ENCODE measurements at places on chromosomes 13 and 19.

GRCh38 chr13:26476111-26476781 lies 81.2 kb upstream of the WASF3 start:
- no peak for DNase-seq

DNA sequence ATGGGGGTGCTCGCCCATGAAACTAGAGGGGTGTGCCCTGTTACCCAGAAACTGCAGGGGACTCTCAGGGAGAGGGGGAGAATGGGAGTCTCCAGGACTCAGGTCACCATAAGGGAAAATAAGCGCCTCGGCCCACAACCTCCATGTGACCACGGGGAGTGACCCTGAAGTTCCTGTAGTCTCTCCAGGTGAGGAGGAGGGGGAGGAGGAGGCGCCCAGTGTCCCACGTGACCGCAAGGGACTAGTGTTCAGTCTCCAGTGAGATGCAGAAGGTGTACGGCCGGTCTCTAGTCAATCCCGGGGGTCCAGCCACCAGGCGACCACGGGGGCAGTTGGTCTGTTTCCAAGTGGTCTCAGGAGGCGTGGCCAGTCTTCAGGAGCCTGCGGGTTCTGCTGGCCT lies 16.0 kb downstream of the TM6SF2 start:
- DNase-seq = no peak

DNA sequence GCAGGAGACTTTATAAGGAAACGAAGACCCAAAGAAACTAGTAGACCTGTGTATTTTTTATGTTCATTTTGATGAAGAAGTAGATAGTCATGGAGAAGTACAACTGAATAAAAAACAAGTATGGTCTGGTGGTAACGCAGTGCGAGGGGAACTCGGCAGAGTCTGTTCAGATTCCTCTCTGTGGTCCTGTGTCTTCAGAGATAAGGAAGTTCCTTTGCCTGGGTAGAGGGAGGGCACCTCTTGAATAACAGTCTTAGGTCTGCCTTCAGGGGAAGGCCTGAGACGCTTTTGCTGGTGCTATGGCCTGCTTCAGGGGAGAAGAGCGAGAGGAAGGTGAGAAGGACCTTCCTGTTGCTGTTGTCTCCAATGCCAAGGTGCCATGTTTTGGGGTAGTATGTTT lies 25.9 kb upstream of the SLC46A3 start:
- DNase-seq = no peak

DNA sequence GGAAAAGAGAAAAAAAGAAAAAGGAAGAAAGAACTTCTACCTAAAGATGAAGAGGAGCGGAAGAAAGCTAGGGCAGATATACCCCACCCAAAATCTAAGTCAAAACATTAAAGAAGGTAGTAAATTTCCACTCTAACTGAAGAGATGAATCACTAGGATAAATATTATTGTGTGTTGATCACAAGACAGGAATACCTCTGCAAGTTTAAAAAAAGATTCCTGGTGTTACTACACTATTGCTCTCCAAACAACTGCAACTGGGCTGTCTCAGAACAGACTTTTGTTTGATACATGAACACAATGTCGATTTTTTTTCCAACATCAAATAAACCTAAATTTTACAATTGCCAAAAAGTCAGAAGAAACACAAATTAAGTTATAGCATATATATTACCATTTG lies 6.8 kb downstream of the HSPH1 start:
- no peak for DNase-seq

- DNase-seq = no peak
Observed at GRCh38 chr13:74966814-74967424, 515.0 kb downstream of the TBC1D4 start.

DNA sequence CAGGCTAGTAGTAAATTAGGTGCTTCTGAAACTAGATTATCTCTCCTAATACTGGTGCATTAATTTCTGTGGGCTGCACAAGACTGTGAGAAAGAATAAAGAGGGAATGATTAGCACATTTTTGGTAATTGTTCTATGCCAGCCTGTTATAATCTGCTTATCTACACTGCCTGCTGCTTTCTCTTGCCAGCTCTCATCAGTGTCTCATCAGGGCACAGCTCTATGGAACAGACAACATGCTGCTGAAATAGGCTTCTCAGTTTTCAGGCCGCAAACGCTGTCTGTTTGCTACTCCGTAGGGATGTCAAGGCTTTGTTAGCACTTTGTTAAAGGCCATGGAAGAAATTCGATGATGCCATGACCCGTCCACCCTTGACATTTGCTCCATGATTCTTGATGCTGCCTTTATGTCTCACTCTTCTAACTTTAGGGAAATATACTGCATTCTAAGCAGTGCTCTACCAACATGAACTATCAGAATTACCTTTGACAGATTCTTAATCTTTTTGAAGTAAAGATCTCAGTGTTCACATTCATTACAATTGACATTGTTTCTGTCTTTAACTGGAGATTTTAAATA lies 84.0 kb upstream of the PRR20A start:
- no peak for DNase-seq

DNA sequence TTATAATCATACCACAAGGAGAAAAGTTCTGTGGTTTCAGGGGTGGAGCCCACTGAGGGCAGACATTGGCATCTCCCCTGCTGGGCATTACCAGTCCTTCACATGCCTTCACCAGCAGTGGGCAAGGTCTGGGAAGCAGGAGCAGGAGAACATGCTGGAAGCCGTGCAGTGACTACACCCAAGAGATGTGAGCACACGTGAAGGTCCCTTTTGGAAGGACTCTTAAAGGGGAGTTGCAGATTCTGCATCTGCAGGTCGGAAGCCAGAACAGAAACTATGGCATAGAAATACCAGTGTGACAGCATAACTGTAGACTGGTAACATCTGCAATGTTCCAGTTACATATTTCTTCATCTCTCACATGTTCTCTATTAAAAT lies 26.9 kb upstream of the KL start:
- DNase-seq = no peak

- no peak for DNase-seq
Observed at GRCh38 chr13:24759197-24759596, 4.8 kb upstream of the RNF17 start.

GRCh38 chr13:91576590-91576989 lies 178.2 kb downstream of the GPC5 start:
- peak; percentile 51 for DNase-seq

DNA sequence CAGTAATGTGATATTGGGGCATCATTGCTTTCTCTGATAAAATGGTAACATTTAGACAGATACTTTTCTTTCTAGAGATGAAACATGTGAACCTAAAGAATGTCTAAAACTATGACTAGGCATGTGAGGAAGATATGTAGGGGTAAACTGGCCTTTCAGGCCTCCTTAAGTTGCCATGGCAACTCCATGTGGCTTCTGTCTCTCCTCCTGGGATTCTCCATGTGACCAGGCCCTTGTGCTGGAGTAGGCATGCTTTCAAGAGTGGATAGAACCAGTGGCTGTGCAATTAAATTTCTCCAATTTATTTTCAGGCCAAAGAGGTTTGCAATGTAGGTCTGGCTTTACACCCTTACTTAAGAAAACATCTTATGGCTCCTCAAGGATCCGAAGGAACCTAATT lies 130.8 kb downstream of the OLFM4 start:
- DNase-seq = no peak

DNA sequence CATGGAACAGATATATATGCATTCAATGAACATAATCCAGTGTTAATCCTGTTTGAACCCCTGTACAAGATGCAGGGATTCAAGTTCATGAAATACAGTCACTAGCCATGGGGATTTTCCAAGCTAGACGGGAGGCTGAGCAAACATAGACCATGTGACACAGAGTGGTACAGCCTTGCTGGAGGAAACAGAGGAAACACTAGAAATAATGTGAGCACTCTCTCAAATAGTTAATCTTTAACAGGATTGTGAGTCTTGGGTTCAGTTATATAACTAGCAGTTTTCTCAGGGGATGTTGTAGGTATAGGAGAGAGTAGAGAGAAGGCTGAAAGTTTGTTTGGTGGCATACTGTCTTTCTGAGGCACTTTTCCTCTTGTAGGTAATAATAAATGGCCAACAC lies 13.9 kb upstream of the LGALS16 start:
- no peak for DNase-seq

- peak; percentile 59 for DNase-seq
Observed at GRCh38 chr13:28313579-28313978, 175.2 kb downstream of the PAN3 start.

GRCh38 chr13:107961849-107962608 lies 253.3 kb downstream of the LIG4 start:
- no peak for DNase-seq

DNA sequence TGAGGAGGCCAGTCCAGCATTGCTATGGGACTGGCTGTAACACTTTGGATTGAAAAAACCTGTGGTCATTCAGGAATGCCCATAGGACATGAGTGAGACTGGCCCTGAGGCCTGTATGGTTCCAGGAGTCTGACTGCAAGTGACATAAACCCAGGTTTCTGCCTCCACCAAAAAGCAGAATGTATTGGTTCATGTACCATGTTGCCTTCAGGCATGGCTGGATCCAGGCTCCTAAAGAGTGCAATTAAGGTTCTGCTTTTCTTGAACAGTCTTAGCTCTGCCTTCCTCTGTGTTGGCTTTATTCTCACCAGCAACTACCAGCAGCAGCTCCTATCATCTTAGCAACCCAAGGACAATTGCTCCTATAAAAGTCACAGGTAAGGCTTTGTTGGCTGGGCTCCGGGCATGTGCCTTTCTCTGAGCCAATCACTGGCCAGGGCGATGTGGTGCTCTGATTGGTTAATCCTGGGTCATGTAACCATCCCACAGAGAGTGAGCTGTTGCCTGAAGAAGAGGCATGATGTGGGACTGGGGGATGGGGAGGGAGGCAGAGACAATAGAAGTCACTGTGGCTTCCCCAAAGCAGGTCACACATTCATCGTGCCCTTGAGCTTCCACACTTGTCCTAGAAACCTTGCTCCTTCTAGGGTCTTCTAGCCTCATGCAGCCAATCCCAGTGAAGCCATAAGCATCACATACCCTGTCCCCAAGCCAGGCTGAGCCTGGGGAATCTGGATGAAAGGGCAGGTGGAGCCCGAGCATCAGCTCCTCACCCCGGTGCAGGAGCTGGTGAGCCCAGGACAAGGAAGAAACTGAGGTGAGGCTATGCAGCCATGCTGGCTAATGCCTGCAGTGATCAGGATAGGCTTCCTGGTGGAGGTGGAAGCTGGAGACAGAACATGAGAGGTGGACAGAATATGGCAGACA lies 123.9 kb downstream of the URI1 start:
- no peak for DNase-seq

- no peak for DNase-seq
Observed at GRCh38 chr19:38079926-38080380, 144.1 kb downstream of the DPF1 start.

DNA sequence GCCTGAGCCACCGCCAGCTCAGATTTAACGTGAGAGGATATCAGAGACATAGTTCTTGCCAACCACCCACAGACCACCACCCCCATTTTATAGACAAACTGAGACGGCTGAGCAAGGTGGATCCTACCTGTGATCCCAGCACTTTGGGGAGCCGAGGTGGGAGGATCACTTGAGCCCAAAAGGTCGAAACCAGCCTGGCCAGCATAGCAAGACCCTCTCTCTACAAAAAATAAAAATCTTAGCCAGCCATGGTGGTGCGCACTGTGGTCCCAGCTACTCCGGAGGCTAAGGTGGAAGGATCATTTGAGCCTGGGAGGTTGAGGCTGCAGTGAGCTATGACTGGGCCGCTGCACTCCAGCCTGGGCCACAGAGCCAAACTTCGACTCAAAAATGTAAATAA lies 30.6 kb upstream of the NDUFS7 start:
- no peak for DNase-seq

DNA sequence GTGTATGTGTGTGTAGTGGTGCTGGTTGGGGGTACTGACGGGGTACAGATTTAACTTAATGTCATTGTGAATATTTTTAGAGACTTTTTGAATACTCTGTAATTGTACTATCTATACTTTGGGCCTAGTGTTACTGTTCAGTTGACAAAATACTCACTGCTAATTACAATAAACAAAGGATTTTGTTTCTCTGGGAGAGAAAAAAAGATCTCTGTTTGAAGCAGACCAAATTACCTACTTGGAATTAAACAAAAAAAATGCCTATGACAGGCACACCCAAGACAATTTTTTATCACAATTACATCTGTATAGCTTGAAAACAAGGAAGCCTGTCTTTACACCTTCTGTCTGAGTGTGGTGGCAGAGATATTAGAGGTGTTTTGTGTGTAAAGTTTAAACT lies 45.1 kb downstream of the OLFM4 start:
- DNase-seq = no peak

DNA sequence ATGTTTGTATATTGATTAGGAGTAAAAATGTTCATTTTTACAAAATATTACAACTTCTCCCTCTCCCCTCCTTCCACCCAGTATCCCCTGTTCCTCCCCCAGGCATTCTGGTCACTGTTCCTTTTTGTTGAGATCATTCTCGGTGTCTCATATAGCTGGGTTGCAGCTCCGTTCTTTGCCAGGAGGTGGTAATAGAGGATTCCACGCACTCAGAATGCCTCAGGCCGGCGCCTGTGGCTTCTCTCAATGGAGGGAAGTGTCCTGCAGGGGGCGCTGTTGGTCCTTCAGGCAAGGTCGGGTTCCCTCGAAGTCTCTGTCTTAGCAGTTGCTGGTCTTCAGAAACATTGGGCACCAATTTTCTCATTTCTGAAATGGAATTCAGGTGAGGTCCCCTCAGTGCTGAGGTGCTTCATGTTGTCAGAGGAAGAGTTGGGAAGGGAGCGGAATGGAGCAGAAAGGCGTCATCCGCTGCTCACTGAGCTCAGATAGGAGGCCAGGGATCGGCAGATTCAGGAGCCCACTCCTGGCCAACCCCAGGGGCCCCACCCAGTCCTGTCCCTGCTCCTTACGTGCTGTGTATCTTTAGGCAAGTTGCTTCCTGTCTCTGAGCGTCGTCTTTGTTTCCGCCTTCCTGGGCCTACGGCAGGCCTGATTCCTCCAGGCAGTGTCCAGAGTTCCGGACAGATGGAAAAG lies 10.3 kb upstream of the GARIN5A start:
- peak; percentile 82 for DNase-seq

- DNase-seq = peak; percentile 49
Observed at GRCh38 chr19:11196406-11197287, 698 bp downstream of the KANK2 start.

- DNase-seq = no peak
Observed at GRCh38 chr13:99214232-99214631, 13.6 kb downstream of the UBAC2 start.

DNA sequence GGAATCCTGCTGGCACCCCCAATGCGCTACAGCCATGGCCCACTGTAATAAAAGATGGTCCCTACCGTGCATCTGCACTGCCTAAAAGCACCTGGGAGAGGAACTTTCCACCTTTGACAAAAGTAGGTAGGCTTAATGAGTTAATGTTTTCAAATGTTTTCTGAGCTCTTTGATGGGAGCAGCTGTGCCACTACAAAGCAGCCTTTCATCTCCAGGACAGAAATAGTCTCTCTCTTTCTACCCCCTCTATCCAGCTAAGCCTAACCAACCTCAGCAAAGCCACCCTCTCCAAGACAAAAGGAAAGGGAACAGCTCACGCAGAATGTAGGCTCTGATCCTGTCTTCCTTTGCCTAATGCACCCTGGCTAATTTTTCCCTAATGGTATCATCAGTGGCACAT lies 560.2 kb downstream of the UQCRFS1 start:
- no peak for DNase-seq
